Brain microvascular endothelial cell (primary cell): ENCODE measurements at places on chromosomes 6 and 20.

DNA sequence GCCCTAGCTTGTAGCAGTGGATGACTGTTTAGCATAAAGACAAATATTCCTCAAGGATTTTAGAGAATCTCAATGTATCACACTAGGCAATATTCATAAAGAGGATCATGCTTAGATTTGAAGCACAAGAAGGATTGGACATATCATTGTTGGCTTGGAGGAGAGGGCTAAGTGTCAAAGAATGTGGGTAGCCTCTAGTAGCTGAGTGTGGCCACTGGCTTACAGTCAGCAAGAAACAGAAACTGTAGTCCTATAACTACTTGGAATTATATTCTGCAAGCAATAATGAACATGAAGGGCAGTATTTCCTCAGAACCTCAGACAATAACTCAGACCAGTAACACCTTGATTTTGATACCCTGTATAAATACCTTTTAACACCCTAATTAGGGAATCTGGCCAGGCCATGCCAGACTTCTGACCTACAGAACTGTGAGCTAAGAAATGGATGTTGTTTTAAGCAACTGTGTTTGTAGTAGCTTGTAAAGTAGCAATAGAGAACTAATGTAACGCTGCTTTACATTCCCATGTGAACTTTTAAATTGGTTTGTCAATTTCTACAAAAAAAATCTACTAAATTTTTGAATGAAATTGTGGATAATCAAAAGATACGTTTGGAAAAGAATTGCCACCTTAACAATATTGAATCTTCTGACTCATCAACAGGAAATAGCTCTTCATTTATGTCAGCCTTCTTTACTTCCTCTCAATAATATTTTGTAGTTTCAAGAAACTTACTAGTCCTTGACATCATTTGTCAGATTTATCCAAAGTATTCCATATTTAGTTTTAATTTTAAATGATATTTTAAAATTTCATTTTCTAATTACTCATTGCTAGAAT, 65.2 kb upstream of the RSPO3 start:
- peak; percentile 59 for DNase-seq

- DNase-seq: peak; percentile 99
Measured at GRCh38 chr6:30781743-30782424, 37.5 kb upstream of the IER3 start.

- DNase-seq: no peak
Measured at GRCh38 chr6:36978421-36979346, 7.3 kb downstream of the MTCH1 start.

- DNase-seq: no peak
Measured at GRCh38 chr6:38215651-38216311, 396.3 kb downstream of the ZFAND3 start.
